ENCODE measurements at places on chromosomes 4 and X.

DNA sequence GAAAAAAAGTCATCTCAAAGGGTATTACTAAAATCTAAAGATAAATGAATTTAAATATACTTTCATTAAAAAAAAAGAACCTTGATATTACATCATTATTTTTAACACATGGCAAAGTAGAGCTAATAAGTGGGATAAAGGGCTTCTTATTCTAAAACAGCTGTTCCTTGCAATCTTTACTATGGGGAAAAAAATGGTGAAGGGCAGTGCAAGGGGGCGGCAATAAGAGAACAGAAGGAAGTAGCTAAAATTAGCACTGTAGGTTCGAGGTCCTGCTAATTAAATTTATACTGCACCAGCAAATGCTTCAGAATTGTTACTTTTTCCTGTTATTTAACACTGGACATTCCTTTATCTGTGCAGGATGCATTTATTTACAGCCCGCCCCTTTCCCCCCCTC, 89.4 kb upstream of the HPF1 start:
- no peak for DNase-seq

DNA sequence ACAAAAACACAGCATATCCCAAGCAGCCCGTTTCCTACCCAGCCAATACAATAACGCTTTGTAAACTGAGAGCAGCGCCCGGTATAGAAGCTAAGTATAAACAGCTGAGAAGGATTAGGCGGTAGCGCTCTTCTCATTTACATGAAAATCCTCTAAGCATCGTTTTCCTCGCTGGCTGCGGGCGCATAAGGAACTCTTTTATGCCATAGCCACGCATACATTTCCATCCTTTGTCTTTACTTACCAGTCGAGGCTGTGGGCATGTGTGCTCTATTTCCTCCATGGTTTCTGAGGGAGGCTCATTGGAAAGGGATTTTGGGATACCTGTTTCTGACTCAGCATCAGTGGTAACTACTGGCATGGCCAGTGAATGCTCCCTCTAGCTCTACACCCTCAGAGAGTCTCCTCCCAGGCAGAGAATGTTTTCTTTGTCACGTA, 383 bp downstream of the PCYT1B start:
- DNase-seq = no peak

DNA sequence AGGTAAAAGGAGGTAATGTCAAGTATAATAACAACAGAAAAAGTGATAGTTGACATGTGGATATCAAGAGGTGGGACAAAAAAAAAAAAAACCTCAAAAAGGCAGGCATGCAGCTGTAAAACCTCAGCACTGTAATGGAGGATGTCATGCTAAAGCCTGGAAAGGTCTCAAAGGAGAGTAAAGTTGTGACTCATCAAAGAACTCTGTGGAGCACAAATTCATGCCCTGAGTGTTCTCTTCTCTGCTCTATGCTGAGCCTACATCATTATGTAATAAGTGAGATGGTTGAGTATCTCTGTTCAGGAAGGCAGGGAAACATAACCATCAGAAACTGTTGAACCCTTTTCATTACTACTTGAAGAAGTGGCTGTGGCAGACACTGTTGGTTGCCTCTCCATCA, 597.8 kb downstream of the BCOR start:
- DNase-seq = peak; percentile 33

GRCh38 chrX:21989384-21989783, 42.7 kb upstream of the PHEX start:
- no peak for DNase-seq

GRCh38 chr4:146222313-146222712, 8.0 kb downstream of the REELD1 start:
- peak; percentile 49 for DNase-seq

DNA sequence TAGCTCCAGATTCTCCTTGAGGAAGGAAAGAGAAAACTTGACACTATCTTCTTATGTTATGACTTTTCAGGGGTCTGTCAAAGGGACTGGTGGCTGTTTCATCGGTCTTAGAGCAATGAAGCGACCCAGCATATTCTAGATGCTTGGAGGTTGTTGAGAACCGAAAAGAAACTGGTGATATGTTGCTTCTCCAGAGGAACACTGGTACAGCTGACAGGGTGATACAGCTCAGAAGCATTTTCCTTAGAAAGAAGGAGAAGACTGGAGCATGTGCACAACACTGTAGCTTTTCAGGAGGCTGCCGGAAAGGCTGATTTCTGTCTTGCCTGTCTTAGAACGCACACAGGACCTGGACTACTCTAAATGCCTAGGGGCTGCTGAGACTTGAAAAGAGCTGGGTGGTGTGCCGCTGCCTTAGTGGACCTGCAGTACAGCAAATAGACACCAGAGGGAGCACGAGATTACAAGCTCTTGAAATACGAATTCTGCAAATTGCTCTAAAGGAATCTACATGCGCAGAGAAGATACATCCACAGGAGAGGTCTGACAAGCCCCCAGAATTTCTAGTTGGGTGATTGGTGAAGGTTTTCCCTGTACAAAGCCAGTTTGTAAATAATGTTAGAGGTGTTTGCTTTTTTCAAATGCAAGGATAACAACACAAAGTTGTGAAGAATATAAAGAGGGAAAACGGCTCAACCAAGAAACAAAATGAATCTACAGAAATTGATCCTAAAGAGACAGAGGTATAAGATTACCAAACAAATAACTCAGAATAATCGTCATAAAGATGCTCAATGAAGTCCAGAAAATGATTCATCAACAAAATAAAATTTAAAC, 223.1 kb upstream of the DMD start:
- peak; percentile 15 for DNase-seq

GRCh38 chr4:8168232-8168631, 9.6 kb upstream of the ABLIM2 start:
- no peak for DNase-seq

DNA sequence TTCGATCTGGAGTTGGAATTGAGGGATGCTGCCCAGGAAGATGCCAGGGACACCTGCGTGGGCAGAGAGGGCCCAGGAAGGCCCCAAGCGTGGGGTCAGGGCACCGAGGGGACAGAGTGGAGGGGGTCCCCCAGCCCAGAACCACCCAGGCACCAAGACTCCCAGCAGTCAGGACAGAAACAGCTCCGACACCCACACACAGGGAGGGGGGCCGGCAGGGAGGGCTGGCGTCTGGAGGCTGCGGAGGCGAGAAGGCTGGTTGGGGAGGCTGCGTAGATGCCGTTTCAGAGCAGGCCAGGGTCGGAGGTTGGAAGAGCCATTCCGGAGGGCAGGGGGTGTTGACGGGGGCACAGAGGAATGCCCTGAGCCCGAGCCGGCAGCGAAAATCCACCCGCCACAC, 23.6 kb downstream of the ATP5ME start:
- DNase-seq = no peak

DNA sequence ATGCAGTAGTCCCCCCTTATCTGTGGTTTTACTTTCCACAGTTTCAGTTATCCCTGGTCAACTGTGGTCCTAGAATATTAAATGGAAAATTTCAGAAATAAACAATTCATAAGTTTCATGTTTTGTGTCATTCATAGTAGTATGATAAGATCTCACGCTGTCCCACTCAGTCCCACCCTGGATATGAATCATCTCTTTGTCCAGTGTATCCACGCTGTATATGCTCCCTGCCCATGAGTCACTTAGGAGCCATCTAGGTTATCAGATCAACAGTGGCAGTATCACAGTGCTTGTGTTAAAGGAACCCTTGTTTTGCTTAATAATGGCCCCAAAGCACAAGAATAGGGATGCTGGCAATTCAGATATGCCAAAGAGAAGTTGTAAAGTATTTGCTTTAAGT, 16.2 kb upstream of the SYTL4 start:
- DNase-seq = no peak

DNA sequence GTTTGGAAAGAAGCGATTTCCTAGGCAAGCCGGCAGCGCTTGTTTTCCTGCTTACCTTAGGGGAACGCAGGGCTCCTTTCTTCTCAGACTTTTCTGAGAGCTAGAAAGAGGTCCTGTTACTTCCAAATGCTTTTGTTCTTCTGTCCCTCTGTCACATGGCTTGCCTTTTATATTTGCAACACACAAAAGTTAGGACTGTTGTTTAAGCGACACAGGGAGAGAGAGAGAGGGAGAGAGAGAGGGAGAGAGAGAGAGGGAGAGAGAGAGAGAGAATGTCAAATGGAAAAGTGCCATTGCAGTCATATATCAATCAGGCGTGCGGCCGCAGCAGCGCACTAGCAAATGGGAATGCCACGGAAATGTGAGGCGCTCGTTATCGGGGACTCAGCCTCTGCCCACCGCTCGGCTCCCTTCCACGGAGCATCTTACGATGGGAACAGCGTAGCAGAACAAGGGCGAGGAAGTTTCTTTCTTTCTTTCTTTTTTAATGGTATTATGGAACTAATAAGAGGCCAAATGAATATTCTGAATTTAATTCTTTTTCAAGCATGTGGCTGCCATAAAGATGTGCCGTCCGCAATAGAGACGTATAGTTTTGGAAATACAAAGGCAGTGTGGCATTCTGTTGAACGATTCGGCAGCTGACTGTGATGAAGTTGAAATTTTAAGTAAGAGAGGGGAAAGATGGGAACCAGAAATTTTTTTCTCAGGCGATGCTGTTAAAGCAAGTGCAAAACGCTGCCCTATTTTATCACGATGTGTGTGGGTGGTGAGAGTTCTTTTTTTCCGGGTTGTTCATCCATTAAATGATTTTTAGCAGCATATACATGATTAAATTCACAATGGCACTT, at the start of gene NDP:
Gene NDP, minus strand, starts transcription at position 142 of the 851 bp plus-strand sequence. CDS start 14,745 bp downstream, outside the sequence.
- no peak for DNase-seq

DNA sequence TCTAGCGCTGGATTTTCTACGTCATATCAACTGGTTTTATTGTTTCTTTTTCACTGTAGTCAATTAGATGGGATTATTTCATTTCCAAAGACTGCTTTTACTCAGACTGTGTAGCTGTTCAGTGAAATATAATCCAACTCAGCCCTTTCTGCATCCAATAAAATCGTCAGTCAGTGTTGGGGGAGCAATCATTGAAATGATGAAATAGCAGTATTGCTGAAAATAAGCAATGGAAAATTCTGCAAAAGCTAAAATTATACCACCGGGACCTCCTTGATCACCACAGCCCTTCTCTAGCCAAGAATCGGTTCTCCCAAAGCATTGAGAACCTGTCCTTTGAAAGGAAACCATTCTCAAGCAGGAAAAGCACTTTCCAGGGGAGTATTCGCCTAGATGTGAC, 243.1 kb upstream of the TENM3 start:
- DNase-seq = no peak

- no peak for DNase-seq
Measured at GRCh38 chr4:54296548-54297203, 67.6 kb downstream of the PDGFRA start.

GRCh38 chr4:51895816-51896408, 53.0 kb downstream of the DCUN1D4 start:
- peak; percentile 65 for DNase-seq

- peak; percentile 53 for DNase-seq
Measured at GRCh38 chr4:145840162-145840768, 98.4 kb downstream of the ZNF827 start.

DNA sequence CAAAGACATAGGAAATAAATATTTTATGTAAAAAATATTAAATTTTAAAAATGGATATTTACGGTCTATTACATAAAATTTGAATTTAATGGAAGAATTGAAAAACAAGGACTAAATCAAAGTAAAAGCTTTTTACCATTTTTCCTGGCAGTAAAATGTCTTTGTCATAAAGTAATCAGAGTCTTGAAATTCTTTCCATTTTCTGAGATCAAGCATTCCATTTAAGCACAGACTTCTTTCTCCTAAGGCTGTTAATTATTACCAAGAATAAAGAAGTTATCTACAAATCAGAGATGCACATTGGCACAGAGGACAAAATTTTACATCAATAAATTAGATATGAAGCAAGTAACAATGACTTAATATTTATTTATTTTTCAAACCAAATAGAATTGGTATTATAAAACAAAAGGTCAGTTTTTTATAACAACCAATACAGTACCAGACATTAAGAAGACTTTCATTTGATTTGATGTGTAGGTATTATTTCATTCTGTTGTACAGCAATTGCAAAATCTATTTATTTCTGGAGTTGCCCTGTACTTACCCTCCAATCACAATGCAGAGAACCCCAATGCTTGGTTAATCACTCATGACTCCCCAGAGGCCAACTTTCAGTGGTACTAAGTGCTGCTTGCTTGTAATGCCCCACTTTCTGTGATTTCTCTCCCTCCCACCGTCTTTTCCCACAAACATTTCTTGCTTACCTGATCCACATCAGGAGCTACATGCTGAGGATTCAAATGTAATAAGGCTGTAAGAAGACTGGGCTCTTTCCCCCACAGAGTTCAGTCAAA, 254.6 kb downstream of the GASK1B start:
- no peak for DNase-seq

- no peak for DNase-seq
Measured at GRCh38 chr4:186092296-186092695, 12.2 kb upstream of the FAM149A start.

DNA sequence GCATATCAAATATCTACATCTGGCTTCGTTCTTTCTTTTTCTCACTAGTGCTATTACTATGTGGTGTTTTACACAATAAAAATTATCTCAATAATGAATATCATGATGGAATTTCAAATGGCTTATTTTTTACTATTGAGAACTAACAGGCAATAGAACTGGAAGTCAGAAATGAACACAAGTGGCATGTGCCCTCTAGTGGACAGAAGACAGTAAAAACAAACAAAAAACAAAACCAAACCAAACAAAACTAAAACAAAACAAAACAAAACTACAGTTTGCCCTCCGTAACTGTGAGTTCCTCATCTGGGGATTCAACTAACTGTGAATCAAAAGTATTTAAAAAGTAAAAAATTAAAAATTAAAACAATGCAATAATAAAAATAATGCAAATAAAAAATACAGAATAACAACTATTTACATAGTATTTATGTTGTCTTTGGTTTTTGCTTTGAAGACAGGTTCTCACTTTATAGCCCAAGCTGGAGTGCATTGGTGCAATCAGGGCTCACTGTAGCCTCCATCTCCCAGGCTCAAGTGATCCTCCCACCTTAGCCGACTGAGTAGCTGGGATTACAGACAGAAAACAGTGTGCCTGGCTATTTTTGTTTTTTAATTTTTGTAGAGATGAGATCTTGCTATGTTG, 195.6 kb upstream of the TACR3 start:
- peak; percentile 12 for DNase-seq

DNA sequence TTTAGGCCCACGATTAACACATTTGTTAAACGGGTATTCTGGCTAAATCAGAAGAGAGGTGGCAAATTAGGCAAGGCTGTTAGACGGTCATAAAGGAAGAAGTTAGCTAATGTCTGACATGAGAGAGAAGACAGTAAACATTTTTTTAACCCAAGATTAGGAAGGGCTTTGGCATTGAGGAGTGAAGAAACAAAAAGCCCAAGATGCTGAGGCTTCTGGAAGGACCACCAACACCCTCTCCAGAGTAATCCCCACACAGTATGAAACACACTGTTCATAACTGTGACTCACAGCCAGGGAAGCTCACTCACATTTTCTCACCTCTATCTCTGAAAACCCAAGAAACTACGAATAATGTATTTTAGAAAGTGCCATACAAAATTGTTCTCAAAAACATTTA, 127.6 kb downstream of the AMELX start:
- DNase-seq = no peak
